PC-3 (cell line): ENCODE measurements at places on chromosomes 12 and 14. TPM values are rescaled to one million over a fixed set of nuclear protein-coding genes. Genes with fewer than 3 reads are reported as not detected.

RNU4-1 gene
- total RNA-seq = under 0.01 TPM in 2 replicates

CDH24 gene
- total RNA-seq = 14.8 and 16.4 TPM in 2 replicates

GRCh38 chr12:121489874-121490273 is 90.0 kb downstream of the RNF34 start:
- DNase-seq = no peak

DNA sequence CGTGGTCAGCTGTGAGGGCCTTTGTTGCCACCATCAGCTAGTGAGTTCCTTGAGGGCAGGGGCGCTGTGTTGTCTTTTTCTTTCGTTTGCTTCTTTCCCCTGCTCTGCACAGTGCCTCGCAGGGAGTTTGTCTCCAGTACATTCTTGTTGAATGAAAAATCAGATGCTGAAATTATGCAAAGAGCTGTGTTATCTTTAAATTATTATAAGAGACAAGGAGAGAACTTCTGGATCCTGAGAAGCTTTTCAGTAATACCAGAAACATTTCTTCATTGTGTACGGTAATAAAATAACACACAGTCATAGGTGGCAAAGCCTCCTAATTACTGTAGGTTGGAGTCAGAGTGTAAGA is 14.9 kb downstream of the EML1 start:
- no peak for DNase-seq

CEP170B gene
- total RNA-seq = 33.2 and 53.4 TPM in 2 replicates

DNA sequence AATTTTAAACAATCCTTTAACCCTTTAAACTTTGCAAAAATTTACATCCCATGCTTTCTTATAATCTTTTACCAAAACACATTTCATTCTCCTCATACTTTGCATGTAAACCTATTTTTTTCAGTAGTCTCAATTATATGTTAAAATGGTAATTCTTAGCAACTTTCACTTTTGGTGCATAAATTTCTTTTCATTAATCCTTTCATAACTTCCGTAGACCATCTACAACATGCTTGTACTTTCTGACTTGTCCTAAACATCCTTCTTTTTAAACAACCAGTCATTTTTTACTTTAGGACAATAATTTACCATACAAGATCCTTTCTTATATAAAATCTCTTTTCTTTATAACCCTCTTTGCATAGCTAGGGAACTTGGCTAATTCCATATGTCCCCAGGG is 19.5 kb downstream of the CCDC91 start:
- DNase-seq = peak; percentile 43

DNA sequence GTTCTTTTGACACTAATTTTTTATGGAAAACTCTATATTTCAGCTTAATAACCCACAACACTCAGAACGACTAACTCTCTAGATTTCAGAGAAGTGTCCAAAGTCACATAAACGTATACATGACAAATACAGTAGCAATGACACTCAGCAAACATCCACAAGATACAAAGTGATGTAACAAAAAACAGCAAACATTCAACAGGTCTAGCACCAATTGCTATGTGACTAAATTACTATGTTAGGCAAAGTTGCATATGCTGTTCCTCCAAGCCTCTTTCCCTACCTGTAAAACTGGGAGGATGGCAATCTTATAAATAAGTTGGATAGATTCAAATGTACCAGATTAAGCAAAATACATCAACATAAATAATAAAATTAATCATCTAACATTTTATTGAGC is 1.7 kb downstream of the RECQL start:
- DNase-seq = no peak

DNA sequence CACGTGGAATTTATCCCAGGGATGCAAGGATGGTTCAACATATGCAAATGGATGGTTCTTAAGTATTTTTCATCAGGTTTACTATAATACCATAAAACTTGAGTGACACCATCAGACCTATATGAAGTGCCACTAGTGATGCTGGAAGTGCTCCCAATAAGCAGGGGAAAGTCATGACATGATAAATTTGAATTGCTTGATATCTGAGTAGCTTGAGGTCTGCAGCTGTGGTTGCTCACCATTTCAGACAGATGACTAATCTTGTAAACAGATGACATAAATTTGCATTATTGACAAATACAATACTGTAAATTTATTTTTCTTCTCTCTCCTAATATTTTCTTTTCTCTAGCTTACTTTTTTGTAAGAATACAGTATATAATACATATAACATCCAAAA is 13.7 kb upstream of the PRPF39 start:
- DNase-seq = peak; percentile 65

GRCh38 chr12:66964629-66965028 is 285.8 kb upstream of the GRIP1 start:
- DNase-seq = no peak

DNA sequence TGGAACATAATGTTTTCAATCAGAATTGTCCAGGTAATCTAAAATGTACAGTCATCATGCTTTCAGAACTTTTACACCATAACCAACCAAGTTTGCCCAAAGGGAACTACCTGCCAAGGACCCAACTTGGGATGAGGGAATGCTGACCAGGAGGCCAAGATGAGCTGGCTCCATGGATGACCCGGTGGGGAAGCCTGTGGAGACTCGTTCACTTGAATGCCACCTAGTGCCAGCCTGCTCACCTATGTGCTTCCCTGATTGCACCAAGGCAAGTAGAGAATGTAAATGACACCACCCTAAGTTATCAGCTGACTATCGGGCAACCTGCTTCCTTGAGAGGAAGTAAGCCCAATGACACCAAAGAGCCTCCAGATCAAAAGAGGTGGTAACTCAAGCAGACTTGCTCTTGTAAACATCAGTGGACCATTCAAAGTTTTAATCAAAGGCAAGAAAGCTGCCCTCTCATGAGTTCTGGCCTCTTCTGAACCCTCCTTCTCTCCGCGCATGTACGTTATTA is 137.3 kb downstream of the TTC7B start:
- no peak for DNase-seq

DNA sequence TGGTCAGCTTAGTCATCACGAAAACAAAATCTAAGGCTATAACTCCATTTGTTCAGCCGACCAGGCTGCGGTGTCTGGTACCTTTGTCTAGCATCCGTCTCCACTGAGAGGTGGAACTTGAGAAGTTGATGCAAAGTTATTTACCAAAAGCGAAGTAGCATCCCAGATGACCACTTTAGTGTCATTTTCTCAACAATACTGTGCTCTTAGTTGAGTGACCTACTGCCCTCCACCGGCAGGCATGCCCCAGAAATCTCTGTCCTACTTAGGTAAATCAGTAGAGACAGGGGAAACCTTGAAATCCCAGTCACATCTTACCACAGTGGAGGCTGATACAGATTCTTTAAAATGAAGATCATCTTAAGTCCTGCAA is 1.3 kb upstream of the ST8SIA1 start:
- no peak for DNase-seq

IL22 gene
- total RNA-seq = not detected in 2 replicates

DNA sequence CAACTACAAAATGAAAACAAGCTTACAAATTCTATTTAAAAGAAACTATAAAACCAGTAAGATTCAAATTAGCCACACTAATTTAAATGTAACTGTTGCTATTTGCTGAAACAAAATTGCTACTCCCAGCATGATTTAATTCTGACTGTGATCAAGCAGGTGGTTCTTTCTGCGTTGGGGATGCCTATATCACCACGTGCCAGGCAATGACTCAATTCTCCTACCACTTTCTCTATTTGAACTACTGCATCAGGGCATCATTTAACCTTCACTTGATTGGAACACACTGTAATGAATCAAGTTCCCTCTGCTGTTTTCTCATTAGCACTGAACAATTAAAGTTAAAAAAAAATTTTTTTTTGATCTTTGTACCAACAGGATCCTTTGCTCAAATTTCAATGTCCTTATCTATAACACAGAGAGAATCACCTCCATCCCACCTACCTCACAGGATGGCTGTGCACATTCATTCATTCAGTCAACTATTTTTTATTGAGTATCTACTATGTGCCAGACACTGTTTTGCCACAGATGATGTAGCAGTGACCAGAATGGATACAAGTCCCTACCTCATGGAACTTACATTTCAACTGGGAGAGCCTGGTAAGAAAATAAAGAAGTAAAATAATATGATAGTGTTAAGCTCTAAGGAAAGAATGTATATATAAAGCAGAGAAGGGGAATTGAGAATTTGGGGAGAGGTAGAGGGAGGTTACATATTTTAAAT is 8.0 kb upstream of the ACTN1 start:
- DNase-seq = no peak

DNA sequence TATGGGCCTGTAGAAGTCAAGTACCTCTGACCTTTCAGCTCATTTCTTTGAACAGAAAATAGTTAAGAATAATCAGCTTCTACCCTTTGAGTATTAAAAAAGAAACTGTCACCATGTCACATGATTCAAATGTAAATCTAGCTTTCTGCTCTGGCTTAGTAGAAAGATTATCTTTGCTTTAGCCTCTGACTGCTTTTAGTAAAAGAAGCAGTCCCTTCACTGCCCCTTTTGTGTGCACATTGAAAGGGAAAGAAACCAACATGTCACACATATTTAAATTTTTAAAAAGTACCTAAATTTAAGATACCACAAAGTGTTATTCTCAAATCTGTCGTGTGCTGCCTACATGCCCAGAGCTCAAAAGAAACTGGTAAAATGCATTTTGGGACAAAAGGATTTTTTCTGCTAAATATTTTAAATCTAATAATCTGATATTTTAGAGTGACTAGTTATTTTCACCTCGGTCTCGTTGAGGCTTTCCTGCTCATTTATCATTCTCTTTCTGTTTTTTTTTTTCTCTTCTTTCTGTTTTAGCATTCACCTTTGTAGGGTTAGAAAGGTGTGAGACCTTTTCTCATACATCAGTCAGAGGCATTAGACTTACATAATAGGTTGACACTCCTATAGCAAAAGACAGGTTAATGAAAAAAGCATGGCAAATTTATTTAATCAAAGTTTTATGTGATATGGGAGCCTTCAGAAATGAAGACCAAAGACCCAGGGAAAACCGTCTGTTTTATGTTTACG is 41.3 kb downstream of the SLC16A7 start:
- no peak for DNase-seq

KCNH5 gene
- not detected in 2 replicates for total RNA-seq

DNA sequence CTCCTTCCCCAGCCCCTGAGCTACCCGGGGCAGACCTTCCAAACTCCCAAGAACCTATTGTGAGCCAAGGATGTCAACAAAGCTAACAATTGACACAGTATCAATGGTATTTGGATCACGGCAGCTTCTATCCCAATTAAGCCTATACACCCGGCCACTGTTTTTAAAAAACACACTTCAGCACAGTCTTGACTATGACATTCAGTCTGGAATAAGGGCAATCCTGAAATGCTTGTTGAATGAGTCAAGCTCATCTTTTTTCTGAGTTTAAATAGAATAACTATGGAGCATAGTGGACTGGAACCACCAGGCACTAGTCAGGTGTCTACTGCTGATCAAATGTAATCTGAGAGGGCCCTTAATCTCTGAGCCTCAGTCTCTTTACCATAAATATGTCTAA is 5.7 kb downstream of the DENND5B start:
- peak; percentile 15 for DNase-seq

DNA sequence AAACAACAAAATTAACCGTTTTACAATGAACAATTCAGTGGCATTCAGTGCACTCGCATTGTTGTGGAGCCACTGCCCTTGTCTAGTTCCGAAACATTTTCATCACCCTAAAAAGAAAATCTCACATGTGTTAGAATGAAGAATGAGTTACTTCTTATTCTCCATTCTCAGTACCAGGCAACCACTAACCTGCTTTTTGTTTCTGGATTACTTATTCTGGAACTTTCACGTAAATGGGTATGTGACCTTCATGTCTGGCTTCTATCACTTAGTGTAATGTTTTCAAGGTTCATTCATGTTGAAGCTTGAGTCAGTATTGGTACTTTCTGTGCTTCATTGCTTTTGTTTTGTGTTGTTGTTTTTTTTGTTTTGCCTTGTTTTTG is 15.6 kb downstream of the RCOR1 start:
- DNase-seq = no peak

- DNase-seq = no peak
Measured at GRCh38 chr12:101655393-101655792, 42.0 kb upstream of the CHPT1 start.

DNA sequence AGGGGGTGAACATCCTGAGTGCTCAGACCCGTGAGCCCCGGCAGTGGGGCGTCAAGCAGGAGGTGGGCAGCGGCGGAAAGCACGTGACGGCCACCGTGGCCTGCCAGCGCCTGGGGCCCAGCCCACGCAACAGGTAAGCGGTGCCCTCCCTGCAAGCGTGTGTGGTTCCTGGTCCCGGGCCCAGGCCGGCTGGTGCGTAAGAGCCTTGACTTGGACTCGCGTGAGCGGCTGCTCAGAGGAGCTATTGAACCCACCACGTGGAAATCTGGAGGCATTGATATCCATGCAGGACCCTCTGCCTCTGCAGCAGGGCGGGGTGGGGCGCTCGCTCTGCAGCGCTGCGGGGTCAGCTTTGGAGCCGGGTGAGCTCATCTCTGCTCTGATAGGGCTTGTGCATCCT is 277.0 kb downstream of the TMEM132C start:
- DNase-seq = no peak

DNA sequence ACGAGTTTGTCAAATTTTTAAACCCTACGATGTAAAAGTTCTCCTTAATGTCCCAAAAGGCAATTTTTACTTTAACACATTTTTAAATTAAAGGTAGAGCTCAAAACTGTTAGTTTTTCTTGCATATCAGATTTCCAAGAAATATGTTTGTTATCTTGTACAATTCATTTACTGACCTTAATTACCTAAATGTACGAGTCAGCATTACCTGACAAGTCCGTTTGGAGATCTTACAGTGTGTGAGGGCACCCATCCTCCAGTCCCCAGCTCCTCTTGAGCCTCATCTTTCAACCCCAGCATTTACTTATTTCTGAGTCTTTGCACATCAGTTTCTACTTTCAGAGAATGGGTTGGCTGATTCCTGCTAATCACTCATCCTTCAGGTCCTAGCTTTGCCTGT is 23.7 kb downstream of the PPM1H start:
- DNase-seq = no peak

DNA sequence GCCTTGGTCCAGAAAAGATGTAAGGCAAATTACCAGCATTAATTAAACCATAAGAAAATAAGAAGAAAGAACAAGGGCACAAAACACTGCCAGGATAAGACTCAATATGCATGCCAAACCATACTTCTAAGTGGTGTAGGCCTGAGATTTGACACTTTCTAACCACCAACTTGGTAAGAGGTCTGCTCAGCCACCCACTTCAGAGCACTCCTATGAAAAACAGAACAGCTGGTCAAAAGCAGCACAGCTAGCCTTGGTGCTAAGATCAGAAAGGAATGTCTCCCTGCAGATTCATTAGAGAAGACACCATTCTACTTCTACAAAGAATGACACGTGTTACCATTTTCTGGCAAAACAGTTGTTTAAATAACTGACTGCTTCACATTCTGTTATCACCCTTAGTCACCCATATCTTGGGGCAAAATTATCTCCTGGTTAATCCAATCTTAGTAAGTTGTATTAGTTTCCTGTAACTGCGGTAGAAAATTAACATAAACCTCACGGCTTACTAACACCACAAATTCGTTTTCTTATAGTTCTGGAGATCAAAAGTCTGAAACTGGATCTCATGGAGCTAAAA is 13.2 kb downstream of the RPS6KA5 start:
- DNase-seq = no peak

GRCh38 chr12:120940799-120941198 is 36.6 kb upstream of the SPPL3 start:
- DNase-seq = no peak

- no peak for DNase-seq
Measured at GRCh38 chr12:103327676-103328075, 168.1 kb downstream of the C12orf42 start.

GRCh38 chr12:49564686-49565405 is 3.1 kb downstream of the MCRS1 start:
- no peak for DNase-seq
